ENCODE measurements at places on chromosomes 16 and 17.

GRCh38 chr17:47057830-47058229, 78.8 kb upstream of the RPRML start:
- DNase-seq, result no peak

DNA sequence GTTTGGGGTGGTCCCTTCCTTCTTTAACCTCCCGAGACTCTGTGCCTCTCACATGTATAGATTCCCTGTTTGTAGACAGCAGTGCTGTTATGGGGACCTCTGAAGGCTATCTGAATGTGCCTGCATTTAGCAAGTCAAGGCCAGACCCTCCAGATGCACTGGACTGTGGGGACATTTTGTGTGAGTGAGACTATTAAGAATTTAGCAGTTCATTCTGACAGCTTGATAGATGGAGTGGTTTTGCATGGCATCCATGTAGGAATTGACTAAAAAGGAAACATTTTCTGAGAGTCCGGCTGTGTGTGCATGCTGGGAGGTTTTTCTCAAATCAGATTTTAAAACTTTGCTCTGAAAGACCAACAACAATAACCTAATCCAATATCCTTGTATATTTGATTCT, 226.3 kb downstream of the MSI2 start:
- DNase-seq, result no peak

DNA sequence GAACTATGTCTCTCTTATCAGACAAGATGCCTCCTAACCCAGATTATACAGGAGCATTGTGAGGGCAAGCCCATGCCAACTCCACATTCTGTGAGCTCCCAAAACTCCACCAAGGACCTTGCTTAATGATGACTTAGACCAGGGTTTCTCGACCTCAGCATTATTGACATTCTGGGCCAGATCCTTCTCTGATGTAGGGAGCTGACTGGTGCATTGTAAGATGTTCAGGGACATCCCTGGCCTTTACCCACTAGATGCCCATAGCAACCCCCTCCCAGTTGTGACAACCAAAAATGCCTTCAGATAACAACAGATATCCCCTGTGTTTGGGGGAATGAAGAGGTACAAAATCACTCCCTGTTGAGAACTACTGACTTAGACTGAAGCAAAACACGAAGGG, 43.6 kb downstream of the HOXB1 start:
- DNase-seq, result no peak

GRCh38 chr16:27400751-27401620, 988 bp upstream of the IL21R start:
- no peak for DNase-seq

- no peak for DNase-seq
Measured at GRCh38 chr17:61323003-61323908, 76.4 kb upstream of the TBX2 start.

GRCh38 chr17:56260376-56261002, 107.2 kb downstream of the ANKFN1 start:
- DNase-seq, result no peak

GRCh38 chr16:78462288-78463208, 363.1 kb downstream of the WWOX start:
- no peak for DNase-seq

GRCh38 chr17:30104575-30105339, 11.9 kb upstream of the NSRP1 start:
- DNase-seq, result peak; percentile 48

DNA sequence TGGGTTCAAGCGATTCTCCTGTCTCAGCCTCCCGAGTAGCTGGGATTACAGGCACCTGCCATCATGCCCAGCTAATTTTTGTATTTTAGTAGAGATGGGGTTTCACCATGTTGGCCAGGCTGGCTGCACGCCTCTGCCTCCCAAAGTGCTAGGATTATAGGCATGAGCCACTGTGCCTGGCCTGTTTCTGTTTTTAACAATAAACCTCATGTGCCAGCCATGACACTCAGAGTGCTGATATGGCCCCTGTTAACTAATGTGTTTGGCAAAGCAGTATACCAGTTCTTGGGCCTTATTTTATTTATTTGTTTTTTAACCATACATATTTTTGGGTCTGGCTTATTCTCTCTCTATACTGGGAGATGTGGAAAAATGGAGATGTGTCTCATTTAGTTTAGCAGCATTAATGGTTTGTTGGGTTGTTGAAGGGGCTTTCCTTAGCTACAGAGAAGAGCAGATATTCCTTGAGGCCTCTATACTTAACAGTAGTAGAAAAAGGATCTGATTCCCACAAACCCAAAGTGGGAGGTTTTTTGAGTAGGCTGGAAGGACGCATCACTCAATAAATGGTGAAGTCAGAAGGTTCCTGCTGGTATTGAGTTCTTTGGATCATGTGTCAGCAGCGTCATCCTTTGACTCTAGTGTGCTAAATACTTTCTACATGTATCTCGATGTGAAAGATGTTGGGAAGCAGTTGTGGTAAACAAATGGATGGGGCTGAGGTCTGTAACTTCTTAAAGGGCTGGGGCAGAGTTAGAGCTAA, 16.2 kb upstream of the CDK5R1 start:
- DNase-seq, result no peak

- DNase-seq, result no peak
Measured at GRCh38 chr16:70342016-70342415, 4.7 kb upstream of the DDX19A start.

GRCh38 chr17:68449021-68449739, 8.1 kb downstream of the WIPI1 start:
- no peak for DNase-seq

DNA sequence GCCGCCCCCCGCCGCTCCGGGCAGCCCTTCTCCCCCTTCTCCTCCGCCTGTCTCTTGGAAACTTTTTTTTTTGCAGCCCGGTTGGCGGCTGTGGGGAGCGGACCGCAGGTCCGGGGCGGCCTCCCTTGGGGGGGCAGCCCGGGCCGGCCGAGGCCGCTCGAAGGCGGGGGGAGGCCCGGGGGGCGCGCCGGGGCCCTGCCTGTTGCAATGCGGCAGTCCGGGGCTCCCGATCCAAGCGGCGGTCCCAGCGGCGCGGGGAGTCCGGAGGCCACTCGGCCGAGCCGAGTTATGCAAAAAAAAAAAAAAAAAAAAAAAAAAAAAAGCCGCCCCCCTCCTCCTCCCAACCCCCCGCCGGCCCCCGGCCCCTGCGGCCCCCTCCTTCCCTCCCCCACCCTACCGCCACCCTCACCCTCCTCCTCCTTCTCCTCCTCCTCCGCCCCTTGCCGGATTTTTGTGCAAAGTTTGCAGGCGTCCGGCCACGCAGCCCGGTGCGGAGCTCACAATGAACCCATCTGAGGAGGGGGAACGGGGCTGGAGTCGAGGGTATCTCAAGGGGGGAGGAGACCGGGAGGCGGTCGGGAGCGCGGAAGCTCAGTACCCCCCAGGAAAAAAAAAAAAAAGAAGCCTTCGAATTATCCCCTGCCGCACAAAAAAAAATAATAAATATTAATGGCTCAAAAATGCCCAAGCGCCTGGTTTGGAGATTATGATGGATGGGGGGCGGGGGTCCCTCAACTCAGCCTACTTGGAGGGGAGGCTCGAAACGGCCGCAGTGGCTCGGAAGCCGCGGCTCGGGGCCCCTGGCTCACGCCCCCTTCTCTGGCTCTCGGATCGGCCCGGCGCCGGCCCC, at the start of gene ZNF423:
TSS of gene ZNF423 (minus strand) at position 291 of the 850 bp plus-strand sequence. CDS start 338 bp downstream, outside the sequence.
- DNase-seq, result no peak

DNA sequence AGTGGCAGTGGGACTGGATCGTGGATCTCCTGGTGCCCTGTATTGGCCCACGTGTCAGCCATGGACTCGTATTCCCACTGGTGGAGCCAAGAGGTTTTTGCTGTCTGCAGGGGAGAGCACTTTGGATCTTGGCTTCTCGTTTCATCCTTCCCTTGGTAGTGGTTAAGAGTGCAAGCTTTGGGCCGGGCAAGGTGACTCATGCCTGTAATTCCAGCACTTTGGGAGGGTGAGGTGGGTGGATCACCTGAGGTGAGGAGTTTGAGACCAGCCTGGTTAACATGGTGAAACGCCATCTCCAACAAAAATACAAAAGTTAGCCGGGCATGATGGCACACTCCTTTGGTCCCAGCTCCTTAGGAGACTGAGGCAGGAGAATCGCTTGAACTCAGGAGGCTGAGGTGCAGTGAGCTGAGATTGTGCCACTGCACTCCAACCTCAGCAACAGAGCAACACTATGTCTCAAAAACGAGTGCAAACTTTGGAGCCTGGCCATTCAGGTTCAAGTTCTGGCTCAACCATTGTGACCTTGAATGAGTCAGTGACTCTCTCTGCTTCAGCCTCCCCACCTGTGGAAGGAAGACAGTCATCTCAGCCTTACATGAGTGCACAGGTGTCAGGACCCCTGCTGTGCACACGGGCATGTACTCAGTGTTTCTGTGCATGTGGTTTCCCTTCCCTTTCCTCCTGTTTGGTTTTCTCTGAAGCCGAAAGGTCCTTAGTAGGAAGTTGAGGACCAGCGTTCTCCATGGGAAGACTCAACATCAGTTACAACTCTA, 57.4 kb downstream of the PLCG2 start:
- DNase-seq, result no peak

GRCh38 chr17:35963663-35964062, 17.6 kb downstream of the CCL16 start:
- no peak for DNase-seq

DNA sequence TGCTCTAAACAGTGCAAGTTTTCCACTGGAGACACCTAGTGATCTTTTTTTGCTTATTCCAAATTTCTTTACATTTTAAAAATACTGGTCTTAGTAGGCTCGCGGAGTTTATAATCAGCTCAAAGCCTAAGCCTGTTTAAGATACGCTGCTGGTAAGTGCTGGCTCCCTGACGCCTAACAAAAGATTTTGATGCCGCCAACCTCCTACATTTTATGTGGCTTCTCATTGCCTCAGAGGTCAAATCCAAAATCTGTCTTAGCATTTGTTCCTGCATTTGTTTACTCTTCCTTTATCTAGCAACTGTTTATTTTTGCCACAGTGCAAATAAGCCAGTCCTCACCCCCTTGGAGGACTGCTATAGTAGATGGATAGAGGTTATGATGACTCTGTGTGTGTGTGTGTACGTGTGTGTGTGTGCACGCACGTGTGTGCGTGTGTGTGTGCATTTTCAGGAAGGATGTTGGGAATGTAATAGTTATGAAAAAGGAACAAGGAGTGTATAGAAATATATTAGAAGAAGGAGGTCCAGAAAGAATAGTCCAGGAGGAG, 24.8 kb downstream of the HS3ST3B1 start:
- DNase-seq, result no peak

DNA sequence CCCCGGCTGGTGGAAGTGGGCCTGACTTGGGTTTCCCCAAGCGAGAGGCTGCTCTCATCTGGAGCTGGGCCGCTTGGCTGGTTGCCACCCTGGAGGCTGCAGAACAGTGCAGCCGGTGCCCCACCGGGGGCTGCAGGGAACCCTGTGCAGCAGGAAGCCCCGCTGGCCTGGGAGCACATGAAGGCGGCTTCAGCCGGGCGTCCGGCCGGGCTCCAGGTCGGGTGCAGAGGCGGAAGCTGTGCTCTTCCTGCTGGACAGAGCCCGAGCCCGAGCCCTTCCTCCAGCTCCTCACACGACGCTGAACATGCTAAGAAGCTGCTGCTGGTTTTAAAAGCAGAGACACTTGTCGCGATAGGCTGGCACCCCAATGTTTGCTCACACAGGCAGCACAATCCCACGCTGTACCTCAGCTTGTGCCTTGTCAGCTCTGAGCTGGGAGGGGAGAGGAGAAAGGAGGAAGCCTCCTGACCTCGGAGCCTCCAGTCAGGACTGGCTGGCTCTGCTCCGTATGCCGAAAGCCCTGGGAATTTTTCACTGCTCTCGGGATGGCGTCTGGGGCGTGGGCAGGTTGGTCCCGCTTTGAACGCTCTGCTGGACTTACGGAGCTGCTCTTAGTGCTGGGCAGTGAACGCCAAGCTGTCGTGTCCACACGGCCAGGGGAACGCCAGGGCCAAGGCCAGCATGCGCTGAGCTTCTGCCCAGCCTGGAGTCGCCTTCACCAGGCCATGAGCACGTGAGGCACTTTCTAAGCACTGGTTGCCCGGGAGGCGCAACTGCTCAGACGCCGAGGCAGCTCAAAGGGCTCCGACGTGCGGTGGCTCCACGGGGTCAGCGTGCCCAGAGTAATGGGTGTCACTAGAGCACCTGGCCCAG, 8.8 kb downstream of the CDK5R1 start:
- DNase-seq, result no peak

GRCh38 chr16:54821731-54822130, 108.9 kb upstream of the IRX5 start:
- no peak for DNase-seq

- DNase-seq, result no peak
Measured at GRCh38 chr17:82440469-82440981, 10.0 kb downstream of the CYBC1 start.

GRCh38 chr17:58043221-58044181, 36.5 kb upstream of the SRSF1 start:
- no peak for DNase-seq

DNA sequence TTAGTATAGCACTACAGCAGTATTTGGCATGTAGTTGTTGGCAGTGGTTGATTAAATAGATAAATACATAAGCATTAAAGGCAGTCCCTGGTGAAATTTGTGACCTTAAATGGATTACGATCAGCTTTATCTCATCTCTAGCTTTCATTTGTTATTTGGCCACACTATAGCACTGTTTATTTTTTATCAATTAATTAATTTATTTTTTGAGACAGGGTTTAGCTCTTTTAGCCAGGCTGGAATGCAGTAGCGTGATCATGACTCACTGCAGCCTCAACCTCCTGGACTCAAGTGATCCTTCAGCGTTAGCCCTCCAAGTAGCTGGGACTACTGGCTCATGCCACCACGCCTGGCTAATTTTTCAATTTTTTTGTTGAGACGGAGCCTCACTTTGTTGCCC, 18.7 kb upstream of the ARHGAP17 start:
- DNase-seq, result no peak

- no peak for DNase-seq
Measured at GRCh38 chr16:71264299-71264698, 24.9 kb downstream of the CMTR2 start.

- DNase-seq, result no peak
Measured at GRCh38 chr16:24853169-24853824, 7.5 kb downstream of the SLC5A11 start.

DNA sequence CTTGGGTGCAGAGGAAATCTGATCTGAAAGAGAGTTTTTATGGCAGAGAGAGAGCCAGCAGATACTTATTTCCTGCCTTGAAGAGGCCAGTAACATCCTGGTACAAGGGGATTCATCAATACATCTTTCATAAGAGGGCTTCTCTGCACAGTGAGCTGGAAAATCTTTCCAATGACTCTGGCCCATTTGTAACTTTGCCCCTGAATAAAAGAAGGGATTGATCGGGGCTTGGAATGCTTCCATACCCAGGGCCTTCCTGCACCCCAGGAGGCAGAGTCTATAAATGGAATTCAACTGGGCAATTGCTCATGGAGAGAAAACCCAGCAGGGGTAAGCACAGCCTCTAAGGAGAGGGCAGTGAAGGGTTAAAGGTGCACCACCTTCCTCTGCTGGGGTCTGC, 163.3 kb downstream of the XYLT1 start:
- DNase-seq, result no peak

- no peak for DNase-seq
Measured at GRCh38 chr17:59376506-59376905, 45.1 kb downstream of the YPEL2 start.
